Hindlimb muscle (tissue), 1 donor: ENCODE measurements at places on chromosomes 12 and 14.

DNA sequence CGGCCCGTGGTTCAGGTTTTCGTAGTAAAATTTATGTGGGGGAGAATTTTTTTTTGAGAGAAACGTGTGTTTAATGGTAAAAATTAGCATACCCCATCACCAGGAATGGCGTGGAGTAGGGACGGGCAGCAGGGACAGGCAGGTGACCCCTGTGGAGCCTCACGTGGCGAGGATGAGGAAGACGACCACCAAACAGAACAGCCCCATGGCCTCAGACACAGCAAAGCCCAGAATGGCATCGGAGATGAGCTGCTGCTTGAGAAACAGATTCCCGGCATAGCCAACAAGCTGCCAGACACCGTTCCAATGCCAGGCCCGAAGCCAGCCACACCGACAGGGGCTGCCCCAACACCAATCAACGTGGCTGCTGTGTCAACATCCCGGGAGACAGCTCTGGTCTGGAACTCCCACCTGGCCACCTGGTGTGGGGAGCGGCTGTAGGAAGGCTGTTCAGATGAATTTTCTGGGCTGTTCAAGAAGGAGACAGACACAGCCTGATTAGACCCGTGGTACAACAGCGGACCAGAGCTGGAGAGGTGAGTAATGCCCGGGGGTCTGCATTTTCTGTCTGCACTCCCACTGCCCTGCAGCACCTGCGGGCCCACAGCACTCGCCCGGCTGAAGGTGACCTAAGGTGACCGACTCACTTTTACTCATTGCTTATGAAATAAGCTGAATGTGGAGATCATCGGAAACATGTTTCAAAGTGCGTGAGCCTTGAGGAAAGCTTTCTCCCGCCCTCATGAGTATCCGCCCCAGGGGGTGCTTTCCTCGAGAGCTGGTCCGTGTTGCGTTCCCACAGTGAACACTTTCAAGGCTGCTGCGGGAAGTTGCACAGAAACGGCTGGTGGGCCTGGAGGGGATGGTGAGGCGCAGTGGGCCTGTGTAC is 10.6 kb downstream of the TMEM121 start:
- DNase-seq, result no peak

GRCh38 chr12:7175493-7175892 is 14.0 kb upstream of the PEX5 start:
- no peak for DNase-seq

GRCh38 chr14:76589246-76589645 is 172.0 kb upstream of the VASH1 start:
- no peak for DNase-seq

DNA sequence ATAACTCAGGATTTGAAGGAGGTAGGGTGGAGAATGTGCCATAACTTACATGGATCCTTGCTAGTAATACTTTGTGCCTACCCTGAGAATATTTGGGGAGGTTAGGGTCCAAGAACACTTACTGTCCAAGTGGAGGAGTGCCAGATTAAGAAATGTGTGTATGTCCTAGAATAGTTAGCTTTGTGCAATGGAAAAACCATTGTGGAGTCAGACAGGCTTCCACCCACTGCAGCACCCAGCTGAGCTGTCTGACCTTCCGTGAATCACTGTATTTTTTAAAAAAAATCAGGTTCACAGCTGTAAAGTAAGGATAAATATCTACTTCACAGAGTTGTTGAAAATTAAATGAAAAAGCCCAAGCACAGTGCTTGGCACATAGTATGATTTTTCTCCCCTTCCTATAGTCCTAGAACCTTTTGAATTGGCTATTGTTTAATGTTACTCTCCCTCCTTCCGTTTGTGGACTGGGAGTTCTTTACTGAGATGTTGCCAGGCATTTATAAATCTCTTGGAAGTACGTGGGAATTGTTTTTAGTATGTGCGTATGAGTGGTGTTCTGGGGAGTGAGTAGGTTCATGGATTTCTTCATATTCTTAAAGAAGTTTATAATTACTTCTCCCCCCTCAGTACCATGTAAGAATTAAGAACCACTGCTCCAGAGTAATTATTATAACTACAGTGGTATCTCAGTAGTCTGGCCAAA is 9.2 kb downstream of the RAB21 start:
- DNase-seq, result no peak

DNA sequence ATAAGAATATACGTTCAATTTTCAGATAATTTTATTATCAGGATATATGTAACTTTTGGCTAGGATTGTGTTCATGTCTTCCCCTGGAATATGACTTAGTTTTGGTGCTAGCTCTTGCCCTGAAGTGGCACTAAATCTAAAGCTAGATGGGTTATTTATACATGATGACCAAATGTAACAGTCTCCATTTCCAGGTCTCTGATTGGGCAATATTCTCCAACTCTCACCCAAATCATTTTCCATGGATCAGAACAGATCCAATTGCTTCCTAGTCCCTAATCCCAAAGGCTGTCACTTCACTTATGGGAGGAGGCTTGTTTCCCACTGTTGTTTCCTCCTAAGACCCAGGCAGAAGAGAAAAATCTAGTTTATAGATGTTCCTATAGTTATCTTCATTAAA is 274.6 kb upstream of the SLC16A7 start:
- no peak for DNase-seq

GRCh38 chr12:9669019-9669326 is 540 bp upstream of the CLEC2D start:
- DNase-seq, result no peak

DNA sequence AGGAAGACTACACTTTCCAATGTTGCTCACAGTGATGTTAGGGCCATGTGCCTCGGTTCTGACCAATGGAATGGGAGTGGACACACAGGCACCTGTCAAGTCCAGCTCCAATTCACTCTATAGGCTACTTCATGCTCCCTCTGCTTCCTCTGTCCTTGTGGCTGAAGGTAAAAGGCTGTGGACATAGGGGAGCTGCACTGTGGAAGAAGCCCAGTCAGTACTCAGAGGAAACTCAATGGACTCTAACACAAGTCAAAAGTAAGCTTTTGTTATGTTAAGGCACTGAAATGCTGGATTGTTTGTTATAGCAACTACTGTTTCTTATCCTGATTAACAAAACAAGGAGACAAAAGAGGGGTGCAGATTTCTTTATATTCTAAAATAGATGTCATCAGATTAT is 278.2 kb downstream of the BCL11B start:
- DNase-seq, result no peak

DNA sequence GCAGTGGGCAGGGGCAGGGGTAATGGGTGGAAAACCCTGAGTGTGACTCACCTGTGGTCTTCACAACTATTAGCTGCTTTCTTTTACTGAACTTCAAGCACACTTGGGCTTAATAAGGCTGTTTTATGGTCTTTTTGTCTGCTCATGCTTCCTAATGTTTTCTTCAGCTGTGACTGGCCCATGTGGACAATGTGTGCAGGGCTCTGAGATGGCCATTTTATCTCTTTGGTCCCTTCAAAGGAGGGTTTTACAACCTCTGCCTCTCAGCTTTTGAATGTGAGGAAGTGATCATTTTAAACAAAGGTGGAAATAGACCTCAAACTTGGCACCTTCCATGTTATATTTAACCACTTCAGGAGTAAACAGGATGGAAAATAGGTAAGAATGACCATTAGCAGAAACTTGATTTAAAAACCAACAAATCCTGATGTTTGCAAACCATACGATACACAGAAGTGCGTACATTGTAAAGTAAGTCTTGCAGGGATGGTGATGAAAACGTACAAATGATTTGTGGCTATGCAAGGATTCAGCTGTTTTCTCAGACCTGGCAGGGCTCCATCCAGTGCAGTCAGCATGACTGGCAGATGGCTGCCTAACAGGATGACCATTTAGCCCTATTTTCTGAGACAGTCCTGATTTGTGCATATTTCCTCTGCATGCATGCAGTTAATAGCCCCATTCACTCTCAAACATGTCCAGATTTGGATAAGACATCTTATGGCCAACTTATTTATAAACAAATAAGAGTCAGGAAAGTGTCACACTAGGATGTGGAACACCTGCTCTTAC is 103.2 kb downstream of the SLC38A4 start:
- DNase-seq, result no peak
